Central memory CD4-positive, alpha-beta T cell (primary cell): ENCODE measurements at places on chromosomes 5 and 9.

DNA sequence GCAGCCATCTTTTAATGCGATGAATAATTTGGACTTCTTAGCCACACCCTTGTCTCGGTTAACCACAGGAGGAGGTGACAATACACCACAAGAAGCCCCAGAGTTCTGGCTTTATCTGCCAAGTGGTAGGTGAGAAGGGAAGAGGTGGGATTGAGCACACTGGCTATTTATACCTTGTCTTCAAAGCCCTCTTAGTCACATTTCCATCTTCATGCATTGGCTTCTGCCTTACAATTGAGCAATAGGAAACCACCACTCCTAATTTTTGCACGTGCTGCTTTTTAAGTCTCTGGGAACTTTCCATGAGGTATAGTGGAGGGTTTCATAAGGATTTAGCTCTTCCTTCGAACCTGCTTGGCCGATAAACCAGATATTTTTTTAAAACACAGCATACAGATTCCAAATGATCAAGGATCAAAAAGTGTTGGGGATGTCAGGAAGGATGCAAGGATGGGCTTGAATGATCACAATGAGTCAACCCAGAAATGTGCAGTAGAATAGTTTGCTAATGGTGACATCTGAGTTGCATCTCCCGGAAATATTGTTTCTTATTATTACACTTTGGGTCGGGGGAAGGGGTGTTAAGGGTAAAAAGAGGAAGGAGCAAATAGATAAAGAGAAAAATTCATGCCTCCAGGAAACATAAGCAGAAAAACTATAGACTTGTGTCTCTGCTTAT is 25.5 kb downstream of the PLAC8L1 start:
- no peak for DNase-seq

GRCh38 chr5:170393235-170393634 is 4.1 kb upstream of the KCNMB1 start:
- no peak for DNase-seq

DNA sequence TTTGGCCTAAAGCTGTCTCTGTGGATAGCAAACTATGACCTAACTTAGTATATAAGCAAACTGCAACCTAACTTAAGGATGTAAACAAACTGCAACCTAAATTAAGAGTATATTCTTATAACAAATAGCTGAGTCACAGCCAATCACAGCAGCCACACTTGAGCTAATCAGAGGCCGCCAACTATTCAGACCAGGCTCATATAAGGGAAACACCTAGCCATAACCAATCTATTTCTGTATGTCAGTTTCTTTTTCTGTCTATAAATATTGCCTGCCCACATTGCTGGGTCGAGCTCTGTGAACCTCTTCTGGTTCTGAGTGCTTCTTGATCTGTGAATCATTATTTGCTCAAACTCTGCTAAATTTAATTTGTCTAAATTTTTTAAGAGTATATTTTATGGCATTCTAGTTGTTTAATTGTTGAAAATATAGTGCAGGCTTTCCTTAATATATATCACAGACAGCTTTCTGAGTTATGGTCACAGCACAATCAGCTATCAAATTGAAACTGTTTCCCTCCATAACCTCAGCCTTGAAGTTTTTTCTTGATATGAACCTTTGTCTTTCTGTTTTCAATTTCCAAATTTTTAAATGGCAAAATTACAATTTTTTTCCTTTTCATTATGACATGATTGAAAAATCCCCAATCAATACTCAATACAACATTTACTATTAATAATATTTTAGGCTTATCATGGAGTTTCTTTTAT is 327.1 kb upstream of the NUDT12 start:
- DNase-seq = no peak

- no peak for DNase-seq
These were observed 45.5 kb downstream of the RXRA start for GRCh38 chr9:134371731-134372130.

- DNase-seq = no peak
These were observed 6.0 kb upstream of the ZNF354C start for GRCh38 chr5:179054036-179054785.

DNA sequence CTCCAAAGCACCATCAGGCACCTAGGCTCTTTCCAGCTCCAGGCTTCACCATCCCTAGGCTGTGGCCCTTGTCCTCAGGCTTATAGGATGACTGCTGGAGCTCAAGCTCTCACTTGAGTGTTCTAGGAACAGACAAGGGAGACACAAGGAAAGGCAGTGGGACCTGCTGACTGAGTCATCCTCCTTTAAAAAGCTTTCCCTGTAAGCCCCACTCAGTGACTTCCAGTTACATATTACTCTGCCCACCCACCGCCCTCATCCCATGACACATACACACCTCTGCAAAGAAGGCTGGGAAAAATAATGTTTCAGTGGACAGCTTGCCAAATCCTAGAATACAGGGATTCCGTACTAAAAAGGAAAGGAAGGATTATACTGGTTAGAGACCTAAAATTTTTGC is 154.2 kb upstream of the ZNF366 start:
- DNase-seq = no peak

DNA sequence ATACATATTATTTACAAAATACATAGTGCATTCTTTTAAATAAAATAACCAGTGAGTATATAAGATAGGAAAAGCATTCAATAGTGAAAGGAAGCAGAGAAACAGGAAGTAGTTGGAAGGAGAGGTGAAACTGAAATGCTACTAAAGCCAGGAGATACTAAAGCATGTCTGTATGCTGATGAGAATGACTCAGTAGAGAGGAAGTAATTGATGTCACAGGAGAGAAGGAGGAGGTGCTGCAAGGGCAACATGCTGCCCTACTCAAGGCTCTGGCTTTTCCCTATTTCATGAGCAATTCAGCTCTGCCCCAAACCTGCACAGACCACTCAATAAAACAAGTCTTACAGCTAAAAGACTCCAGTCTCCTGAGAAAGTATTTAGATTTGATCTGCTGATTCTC is 108.5 kb upstream of the TXNDC8 start:
- DNase-seq = no peak

DNA sequence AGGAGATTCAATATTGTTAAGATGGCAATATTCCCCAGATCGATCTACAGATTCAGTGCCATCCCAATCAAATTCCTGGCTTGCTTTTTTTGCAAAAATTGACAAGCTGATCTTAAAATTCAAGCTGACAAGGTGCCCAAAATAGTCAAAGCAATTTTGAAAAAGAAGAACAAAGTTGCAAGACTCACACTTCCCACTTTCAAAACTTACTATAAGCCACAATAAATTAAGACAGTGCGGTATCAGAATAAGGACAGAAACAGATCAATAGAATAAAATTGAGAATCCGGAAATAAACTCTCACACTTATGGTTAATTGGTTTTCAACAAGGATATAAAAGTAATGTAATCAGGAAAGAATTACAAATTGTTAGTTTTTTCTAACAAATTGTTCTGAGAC is 97.1 kb downstream of the NRG2 start:
- no peak for DNase-seq

GRCh38 chr5:34043099-34043876 is at the start of gene C1QTNF3:
Gene C1QTNF3, minus strand, starts transcription at chr5:34043213. Its CDS starts 88 bp downstream, at chr5:34043125.
- no peak for DNase-seq

GRCh38 chr5:11040345-11040744 is 279.3 kb upstream of the DAP start:
- no peak for DNase-seq

DNA sequence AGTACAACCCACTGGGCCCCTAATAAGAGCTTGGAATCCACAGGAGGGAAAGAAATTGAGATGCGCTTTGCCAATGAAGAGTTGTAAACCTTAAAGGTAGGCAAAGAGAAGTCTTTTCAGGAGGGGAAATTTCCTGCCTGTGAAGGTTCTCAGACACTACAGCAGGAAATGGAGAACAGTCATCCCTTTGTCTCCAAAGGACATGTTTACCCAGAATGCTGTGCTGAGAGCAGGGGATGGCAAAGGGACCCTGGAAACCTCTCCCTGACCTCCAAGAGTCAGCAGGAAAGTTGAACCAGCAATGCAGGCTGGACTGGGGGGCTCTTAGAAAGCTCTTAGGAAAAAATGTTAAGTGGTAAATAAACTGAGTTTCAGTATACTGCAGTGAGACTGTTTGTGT is 103.2 kb downstream of the AK8 start:
- DNase-seq = no peak

GRCh38 chr5:113380807-113381326 is 53.9 kb downstream of the TSSK1B start:
- no peak for DNase-seq

GRCh38 chr9:93096811-93097382 is 880 bp downstream of the CARD19 start:
- DNase-seq = no peak

DNA sequence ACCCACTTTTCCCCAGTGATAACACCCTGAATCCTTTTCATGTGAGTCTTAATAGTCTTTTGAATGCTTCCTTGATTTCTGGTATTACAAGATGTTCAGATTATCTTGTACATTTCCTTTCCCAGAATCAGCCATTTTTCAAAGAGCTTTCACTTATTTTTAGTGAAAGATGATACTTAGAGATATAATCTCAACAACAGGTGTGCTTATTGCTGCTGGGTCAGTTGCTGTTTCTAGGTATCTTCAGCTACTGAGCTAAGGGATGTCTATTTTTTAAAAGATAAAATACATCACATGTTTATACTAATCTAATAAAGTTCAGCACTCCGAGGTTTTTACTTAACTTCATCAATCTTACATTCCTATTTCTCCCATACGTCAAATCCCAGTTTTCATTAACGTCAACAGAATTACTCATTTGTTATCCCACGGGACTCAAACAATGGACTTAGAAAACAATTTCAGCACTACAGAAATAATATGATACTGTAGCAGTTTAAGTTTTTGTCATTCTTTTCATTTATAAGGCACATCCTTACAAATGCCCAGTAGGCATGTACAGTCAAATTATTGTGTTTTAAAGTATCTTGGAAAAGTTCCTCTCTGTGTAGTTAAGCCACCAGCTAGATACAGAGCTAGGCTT is 9.0 kb downstream of the PCDHAC1 start:
- DNase-seq = no peak

DNA sequence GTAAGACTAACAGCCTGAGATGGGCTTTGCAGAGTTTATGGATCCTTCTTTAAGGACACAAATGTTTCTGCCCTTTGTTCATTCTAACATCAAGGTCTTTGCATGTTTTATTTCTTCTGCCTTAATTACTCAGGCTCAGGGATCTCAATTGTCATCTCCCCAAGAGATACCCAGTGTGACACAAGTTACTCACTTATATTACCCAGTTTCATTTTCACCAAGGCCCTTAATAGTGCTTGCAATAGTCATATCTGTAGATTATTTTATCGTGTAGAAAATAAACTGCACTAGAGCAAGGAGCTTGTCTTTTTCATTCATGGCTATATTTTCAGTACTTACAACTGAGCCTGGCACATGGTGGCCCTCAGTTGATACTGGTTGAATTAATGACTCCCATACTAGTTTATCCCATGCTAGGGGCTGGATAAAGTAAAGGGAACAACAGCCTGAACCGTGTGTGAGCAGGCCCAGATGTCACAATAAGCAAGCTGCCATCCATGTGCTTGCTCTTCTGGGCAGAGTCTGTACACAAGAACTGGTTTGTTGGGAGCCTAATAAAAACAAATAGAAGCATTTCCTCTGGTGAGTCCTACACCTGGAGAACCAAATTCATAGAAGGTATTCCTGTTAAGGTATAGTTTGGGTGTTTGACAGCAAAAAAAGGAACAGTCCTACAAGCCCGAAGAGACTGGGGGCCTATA is 112.5 kb upstream of the CD180 start:
- no peak for DNase-seq

DNA sequence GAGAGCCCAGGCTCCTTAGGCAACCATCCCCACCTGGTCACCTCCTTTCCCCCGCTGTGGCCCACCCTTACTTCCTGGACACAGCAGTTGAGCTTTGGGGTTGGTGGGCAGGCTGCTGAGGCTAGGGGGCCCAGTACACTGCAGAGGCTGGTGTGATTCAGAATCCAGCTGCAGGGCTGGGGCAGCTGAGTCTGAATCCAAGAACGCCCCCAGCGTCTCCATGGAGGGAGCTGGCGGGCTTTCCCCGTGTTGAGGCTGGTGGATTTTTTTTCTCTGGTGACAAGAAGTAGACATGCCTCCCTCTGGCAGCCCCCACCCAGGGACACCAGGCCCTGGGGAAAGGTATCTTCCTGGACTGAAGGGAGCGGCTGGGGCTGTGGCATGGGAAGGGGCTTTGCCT is 104.8 kb downstream of the RXRA start:
- no peak for DNase-seq

GRCh38 chr5:41410737-41411136 is 99.7 kb downstream of the PLCXD3 start:
- no peak for DNase-seq

- DNase-seq = no peak
These were observed at the start of gene FIBCD1 for GRCh38 chr9:130938652-130939404. Gene FIBCD1, minus strand, starts transcription at chr9:130939247. Its CDS starts 640 bp downstream, at chr9:130938607.

GRCh38 chr9:134347996-134348395 is 21.7 kb downstream of the RXRA start:
- DNase-seq = no peak

DNA sequence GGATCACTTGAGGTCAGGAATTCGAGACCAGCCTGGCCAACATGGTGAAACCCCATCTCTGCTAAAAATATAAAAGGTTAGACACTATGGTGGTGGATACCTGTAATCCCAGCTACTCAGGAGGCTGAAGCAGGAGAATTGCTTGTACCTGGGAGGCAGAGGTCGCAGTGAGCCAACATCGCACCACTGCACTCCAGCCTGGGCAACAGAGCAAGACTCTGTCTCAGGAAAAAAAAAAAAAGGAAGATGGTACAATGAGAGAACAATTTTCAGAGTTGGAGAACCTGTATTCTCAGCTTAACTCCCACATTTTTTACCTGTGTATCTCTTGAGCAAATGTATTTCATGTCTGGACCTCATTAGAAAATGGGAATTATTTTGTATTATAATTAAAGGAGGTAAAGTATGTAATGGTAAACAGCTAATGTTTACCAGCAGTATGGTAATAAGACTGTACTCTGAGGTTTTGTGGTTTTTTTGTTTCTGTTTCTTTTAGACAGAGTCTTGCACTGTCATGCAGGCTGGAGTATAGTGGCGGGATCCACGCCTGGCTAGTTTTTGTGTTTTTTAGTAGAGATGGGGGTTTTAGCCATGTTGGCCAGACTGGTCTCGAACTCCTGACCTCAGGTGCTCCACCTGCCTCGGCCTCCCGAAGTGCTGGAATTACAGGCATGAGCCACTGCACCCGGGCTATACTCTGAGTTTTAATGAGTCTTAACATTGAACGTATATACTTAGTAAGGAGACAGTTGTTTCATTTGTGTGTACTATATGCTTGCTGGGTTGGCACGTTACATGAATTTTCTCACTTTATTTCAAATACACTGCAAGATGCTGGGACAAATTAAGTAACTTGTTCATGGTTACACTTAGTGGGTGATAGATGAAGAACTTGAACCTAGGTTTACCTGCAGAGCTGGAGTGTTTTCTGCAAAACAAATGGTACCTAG is 16.2 kb downstream of the UHRF2 start:
- peak; percentile 28 for DNase-seq

GRCh38 chr5:37851305-37851704 is 11.5 kb upstream of the GDNF start:
- no peak for DNase-seq

- no peak for DNase-seq
These were observed 63.3 kb downstream of the TMEM38B start for GRCh38 chr9:105757496-105758251.

GRCh38 chr5:108678091-108678490 is 69.6 kb upstream of the FER start:
- DNase-seq = no peak

GRCh38 chr9:134644725-134645606 is 3.4 kb downstream of the COL5A1 start:
- no peak for DNase-seq
